ENCODE measurements at places on chromosomes 13 and 19. TPM values are rescaled to one million over a fixed set of nuclear protein-coding genes. Genes with fewer than 3 reads are reported as not detected.

Gene LRRC4B
- 9.7 TPM for polyA plus RNA-seq

Gene ZNF616
- 8.4 TPM for polyA plus RNA-seq

Gene ZNF491
- polyA plus RNA-seq = 4.5 TPM

Gene CAPN12
- polyA plus RNA-seq = 3.4 TPM

Gene ZNF554
- polyA plus RNA-seq = 7.2 TPM

Gene NLRP9
- not detected for polyA plus RNA-seq

Gene FCGBP
- polyA plus RNA-seq = 17.9 TPM

Gene KLK2
- not detected for polyA plus RNA-seq

Gene KLF16
- 13.6 TPM for polyA plus RNA-seq

Gene COQ8B
- 25.4 TPM for polyA plus RNA-seq

Gene TPGS1
- 10.1 TPM for polyA plus RNA-seq

Gene CA11
- 7.8 TPM for polyA plus RNA-seq

Gene RNF225
- not detected for polyA plus RNA-seq

Gene RASAL3
- 1.7 TPM for polyA plus RNA-seq

Gene ZNF441
- polyA plus RNA-seq = 6.4 TPM

Data from hindlimb muscle (tissue), 1 donor.